Cerebellar nuclear complex (tissue), 1 donor: ENCODE measurements at places on chromosomes 1 and 21.

DNA sequence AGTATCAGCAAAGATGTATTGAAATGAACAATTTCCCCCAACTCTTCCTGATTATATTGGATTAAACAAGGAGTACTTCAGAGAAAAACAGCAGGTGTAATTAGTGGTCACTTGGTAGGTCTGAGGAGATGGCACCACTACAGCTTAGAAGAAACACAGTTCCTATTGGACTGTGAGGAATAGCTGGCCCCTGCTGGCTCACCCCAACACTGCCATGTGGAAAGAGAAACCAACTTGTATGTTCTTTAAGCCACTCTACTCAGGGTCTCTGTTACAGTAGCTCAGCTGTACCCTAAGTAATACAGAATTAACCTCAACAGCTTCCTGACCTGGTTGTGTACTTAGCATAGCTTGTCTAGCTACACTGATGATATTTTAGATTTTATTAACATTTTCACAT lies 26.5 kb upstream of the MTR start:
- DNase-seq: no peak

DNA sequence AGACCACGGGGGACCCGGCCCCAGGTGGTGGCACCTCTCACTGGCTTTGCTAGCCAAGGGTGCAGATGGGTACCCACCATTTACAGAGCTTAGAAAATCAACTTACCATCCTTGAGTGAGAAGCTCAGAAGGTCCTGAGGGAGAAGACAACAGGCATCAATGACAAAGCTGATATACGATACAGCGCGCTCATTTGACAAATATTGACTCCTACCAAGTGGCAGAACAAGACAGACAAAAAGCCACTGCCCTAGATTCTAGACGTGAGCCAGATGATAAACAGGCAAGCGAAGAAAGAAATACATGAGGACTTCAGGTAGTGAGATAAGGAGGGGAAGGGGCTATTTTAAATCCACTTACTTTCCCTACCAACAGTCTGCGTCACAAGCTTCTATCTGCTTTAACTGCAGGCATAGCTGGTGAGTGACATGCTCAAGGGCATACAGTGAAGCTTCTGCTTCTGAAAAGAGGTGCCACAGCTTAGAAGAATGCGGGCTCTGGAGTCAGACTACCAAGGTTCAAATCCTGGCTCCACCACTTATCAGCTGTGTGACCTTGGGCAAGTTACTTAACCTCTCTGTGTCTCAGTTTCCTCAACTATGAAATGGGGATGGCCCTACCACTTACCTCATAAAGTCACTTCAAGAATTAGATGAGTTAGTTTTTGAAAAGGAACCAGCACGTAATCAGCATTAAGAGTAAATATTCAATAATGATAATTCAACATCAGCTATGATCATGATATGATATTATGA lies 29.1 kb downstream of the TMCO4 start:
- no peak for DNase-seq

- DNase-seq: no peak
These were observed 46.1 kb downstream of the UCK2 start for GRCh38 chr1:165873481-165873880.

- DNase-seq: no peak
These were observed 45.1 kb upstream of the MPC2 start for GRCh38 chr1:167981933-167982332.

- no peak for DNase-seq
These were observed 207.7 kb downstream of the PTPRC start for GRCh38 chr1:198846556-198846955.

DNA sequence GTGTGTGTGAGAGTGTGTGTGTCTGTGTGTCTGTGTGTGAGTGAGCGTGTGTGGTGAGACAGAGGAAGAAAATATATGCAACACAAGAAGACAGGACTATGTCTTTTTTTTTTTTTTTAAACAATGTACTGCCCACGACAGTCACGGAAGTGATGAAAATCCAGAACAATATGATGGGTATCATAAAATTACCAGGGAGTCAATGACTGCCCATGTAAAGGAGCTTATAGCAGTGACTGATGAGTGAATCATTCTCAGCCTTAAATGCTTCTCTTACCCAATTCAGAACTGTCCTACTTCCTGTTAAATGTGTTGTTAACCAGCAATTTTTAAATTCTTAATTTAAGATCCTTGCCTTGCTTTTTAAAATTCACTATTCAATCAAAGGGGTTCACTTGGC lies 46.6 kb downstream of the RGS7 start:
- DNase-seq: no peak

GRCh38 chr21:46509741-46510502 lies 51.2 kb downstream of the DIP2A start:
- DNase-seq: no peak

GRCh38 chr1:93734999-93735398 lies 53.4 kb upstream of the BCAR3 start:
- DNase-seq: no peak

DNA sequence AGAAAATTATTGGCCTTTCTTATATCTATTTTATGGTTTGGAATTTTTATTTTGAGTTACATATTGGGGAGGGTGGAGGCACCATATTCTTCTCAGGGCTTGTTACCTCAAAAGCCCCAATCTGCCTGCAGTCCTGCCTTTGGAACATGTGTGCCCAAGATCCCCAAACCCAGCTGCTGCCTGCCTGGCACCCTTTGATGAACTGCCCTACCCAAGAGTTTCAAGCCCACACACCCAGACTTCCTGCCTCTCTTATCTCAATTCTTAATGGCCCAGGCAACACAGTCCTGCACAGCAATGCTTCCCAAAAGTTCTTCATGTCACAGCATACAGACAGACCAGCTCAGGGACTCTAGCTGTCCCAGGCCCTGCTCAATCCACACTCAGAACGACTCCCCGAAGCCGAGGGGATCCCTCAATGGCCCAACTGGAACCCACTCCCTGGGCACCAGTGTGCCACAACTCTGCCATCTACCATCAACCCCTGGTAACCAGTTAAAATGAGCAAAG lies 19.2 kb downstream of the OLFML2B start:
- DNase-seq: no peak

DNA sequence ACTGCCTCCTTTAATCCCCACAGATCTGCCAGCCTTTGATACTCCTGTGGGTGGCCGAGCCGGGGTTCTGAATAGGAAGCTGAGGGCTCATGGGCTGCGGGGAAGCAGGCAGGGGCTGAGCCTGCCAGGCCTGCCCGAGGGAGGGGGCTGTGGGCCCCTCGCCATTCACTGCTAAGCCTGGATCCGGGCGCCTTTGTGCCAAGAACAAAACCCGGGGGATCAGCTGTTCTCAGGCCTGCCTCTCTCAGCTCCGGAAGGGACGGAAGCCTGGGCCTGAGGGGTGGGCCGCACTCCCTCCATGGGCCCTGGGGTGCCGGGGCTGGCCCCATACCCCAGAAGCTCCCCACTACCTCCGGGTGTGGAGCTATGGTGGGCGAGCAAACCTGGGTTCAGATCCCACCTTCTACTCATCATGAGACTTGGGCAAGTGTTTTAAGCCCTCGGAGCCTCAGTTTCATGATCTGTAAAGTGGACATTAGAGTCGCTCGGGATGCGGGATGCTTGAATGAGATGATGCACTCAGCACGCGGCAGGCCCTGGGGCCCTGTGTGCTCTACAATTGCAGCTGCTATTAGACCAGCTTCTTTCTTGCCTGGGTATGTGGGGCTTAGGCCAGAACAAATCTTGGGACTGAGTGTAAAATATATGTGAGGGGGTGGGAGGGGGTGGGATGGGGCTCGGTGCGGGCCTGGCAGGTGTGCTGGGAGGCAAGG lies 19.2 kb upstream of the EPHA2 start:
- DNase-seq: no peak

- DNase-seq: no peak
These were observed 16.0 kb upstream of the ZBTB8B start for GRCh38 chr1:32448773-32449456.

GRCh38 chr1:230308039-230308438 lies 118.1 kb downstream of the PGBD5 start:
- DNase-seq: no peak

DNA sequence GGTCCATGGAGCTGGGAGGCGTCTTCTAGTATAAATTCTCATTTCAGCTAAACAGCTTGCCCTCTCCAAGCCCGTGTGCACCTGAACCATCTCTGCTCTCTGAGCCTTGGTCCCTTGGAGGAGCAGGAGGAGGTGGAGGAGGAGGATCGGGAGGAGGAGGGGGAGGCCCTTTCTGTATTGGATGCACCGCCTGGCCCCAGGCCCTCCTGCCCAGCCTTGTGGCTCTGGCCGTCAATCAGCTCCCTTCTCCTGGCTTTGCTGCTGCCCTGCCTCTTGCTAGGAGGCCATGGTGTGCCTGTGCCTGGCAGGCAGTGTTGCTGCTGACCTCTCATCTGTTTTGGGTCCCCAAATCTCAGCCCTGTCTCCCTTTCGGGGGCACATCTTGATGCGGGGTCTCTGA lies 9.0 kb downstream of the COL18A1 start:
- no peak for DNase-seq

GRCh38 chr1:245046769-245047168 lies 108.0 kb upstream of the KIF26B start:
- DNase-seq: peak; percentile 72

GRCh38 chr1:30801771-30802198 lies 44.2 kb upstream of the LAPTM5 start:
- DNase-seq: peak; percentile 44

- no peak for DNase-seq
These were observed 107.1 kb upstream of the BMP8A start for GRCh38 chr1:39384305-39384704.

DNA sequence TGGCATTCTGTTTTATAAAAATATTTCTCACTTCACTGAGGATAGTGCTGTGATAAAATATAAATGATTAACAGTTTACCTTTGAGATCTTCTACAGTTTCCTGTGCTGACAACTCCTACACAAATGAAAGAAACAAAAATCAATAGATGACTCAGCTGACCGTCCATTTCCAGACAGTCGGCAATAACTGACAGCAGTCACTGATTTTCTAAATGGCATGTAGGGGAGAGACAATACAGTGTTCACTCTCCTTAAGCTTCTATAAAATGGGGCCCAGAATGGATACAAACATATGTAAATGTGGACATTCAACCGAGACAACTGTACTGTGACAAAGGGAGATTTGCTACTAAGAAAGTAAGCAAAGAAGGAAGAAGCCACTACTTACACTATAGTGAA lies 34.3 kb downstream of the PCNX2 start:
- DNase-seq: no peak

- DNase-seq: no peak
These were observed 173.0 kb downstream of the CDC7 start for GRCh38 chr1:91673613-91674012.

DNA sequence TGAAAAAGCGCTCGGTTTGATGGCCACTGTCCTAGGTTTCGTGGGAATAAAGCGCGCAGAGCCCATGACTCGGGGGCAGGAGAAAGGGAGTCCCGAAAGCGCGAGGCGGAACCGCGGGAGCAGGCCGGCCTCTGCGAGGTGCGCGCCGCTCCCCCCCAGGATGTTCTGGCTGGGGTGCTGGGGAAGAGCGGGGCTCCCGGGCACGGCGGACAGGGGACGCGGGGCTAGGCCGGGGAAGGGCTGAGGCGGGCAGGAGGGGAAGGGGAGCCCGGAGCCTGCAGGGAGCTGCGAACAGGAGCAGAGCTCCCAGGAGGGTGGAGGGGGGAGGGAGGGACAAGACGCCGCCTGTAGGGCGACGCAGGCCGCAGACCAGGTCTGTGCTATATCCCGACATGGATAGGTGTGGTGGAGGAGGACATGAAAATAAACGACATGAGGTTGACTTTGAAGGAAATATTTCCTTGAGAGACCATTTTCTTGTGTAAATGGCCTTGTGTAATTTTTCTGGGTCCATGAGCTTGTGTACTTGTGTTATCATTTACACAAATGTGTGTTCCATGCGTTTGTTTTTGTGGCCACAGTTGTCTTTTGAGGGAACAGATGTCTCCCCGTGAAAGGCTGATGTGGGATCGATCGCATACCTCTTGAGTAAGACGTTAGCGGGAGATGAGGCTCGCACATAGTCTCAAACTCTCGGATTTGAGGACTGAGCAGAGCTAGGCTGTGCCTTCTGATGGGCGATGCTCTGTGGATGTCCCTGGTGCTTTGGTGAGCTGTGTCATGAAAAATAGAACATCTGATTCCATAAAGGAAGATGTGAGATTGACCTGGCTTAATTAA lies 1.3 kb downstream of the PCNT start:
- DNase-seq: no peak

DNA sequence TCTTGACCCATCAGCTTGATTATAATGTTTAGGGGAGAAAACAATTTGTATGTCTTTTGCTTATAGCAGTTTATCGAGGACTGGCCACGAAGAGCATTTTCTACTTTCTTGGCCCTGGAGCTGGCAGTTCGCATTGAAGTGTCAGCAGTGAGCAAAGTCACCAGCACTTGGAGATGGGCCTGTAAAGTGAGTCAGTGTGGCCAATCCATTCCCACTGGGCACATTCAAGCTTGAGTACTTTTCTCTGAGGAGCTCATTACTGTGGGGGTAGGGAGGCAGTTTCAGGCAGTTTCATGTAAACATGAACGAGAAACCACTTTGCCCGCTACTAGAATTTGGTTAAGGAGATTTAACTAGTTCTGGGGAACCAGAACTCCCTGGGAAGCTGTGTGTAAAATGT lies 164.8 kb downstream of the PRDM2 start:
- no peak for DNase-seq

DNA sequence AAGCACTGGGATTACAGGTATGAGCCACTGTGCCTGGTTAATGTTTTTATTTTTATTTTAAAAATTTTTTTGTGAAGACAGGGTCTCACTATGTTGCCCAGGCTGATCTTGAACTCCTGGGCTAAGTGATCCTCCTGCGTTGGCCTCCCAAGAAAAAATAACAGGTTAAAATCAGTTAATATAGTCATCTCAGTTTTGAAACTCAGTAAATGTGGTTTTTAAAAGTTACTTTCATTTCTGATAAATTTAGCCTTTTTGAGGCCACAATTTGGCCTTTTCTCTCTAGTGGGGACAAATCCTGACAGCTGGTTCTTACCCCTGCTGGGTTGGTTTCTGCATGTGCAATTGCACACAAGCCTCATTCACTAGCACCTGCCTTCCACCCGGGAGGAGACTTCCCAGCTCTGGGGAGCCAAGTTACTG lies 13.3 kb downstream of the PMF1 start:
- no peak for DNase-seq

GRCh38 chr1:8118031-8118451 lies 91.9 kb upstream of the ERRFI1 start:
- DNase-seq: no peak

DNA sequence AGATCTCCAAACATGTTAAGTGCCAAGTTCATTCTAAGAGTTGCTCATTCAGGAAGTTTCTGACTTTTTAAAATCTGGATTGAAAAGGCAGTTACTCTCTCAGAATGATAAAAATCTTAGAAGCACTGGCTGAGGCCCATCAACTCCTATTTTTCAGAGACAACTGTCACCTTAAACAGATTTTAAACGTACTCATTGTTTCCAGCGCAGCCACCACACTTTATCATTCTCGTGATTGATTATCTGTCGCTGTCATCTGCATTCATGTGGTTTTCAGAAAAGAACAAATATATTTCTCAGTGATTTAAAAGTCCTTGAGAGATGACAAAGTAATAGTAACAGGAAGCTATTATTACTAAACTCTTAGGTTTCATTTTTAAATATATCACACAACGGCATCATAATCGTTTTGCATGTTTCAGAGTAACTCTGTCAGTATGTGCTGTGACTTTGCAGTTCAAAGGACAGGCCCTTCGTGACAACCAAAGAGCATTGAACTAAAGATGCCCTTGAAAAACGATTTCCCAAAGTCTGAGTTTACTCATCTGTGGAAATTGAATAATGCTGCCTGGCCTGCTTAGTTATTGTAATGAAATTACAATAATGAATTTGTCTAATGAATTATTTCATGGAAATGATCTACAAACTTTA lies 14.9 kb upstream of the KCNK1 start:
- DNase-seq: no peak
